ENCODE measurements at places on chromosomes 7 and 10.

DNA sequence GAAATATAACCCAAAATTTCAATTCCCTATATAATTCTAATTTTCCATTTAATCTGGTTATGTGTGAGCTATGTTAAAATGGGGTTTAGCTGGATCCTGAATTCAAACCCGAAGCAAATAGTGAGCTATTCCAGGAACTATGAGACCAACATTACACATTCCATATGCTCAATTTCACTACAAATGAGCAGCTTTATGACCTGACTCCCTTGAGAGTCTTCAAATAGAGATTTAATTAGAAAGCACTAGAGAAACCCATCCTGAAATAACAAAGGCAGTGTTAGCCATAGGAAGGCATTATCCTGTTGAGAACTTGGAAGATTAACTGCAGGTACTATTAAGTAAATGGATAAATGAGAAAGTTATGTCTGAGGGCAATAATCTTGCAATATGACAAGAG is 890.0 kb downstream of the GRM8 start:
- DNase-seq: no peak

GRCh38 chr7:42549866-42550485 is 313.0 kb upstream of the GLI3 start:
- DNase-seq: no peak

GRCh38 chr7:50556247-50556991 is 8.8 kb downstream of the DDC start:
- DNase-seq: no peak

- no peak for DNase-seq
Observed at GRCh38 chr7:123199883-123200282, at the start of gene SLC13A1. SLC13A1 (minus strand) TSS chr7:123199969; CDS start chr7:123199946, 23 bp downstream.

DNA sequence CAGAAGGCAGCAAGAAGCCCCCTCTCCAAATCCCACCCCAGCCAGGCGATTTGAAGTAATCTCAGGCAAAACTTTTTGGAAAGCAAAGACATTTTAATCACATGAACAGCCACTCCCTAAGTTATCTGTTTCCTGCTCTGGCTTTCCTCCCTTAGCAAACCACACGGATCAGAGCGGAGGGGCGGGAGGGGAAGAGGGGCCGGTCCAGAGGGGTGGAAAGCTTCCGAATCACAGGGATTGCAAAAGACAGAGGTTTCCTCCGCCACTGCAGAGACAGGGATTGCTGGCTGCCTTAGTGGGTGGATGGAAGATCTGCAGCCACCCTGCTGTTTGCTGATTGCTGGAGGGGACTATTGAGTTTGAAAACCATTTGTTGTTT is 41.2 kb downstream of the ZCCHC24 start:
- peak; percentile 85 for DNase-seq

DNA sequence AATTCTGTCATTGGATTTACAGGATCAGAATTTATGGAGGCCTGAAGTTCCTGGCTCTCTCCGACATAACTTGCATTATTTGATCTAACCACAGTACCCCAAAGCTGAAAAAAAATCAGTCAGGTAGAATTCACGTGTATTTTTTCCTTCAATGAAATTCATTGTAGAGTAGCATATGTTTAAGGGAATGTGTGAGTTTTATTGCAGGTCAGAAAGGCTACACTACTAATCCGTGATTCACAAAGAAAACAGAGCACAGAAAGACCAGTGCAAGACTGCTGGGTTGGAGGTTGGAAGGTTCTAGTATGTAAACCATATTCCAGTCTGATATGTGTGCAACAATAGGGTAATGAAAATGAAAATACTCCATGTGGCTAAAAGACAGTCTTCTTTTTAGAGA is 247.0 kb upstream of the FERD3L start:
- DNase-seq: no peak

DNA sequence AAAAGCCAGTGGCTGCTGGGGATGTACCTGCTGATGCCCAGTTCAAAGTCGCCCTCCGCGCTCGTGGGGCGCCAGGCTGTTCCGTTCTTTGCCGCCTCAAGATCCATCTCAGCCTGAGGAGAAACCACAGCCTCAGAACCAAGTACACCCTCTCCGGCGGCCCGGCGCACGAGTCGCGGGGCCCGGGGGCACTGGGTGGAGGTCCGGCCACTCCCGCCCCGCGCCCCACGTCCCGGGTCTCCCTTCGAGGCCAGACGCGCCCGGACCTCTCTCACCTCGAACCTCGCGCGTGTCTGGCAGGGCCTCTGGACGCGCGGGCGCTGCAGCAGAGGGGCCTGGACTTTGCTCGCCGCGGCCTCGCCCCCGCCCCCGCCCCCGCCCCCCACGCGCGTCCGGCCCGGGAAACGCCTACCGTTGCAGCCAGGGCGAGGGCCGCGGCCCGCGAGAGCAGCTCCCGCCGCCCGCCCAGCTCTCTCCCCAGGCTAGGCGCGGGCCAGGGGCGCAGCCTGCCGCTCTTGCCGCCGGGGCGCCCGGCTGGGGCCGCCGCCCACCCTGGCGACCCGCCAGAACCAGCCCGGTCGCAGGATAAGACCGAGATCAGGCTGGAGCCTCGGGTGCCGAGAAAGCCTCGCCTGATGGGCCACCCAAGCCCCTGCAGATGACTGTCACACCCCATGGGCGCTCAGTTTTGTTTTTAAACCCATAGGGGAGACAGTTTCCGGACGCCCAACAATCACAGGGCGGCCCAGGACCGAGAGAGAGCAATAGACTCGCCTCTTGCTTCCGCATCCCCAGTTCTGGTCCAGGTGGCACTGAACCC is at the start of gene ABCB4:
ABCB4 (minus strand) TSS at position 322 of the 820 bp plus-strand sequence; CDS start at position 107, 215 bp downstream.
- peak; percentile 66 for DNase-seq

GRCh38 chr10:15223174-15223573 is 54.7 kb upstream of the NMT2 start:
- DNase-seq: no peak

- no peak for DNase-seq
Observed at GRCh38 chr7:45417268-45417667, 156.9 kb upstream of the ADCY1 start.

DNA sequence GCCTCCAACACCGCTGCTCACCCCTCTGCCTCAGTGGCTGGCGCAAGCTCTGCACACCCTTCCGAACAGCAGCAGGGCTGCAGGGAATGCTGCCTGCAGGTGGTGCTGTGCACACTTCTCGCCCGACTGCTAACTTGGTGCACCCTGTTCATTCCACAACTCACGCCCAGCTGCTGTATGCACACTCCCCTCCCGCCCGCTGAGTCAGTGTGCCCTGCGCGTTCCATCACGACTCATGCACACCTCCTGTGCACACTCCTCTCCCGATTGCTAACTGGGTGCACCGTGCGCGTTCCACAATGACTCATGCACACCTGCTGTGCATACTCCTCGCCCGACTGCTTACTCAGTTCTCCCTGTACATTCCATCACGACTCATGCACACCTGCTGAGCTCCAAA is 21.5 kb downstream of the ADARB2 start:
- DNase-seq: peak; percentile 82
